Thoracic aorta (tissue), 2 donors: ENCODE measurements at places on chromosomes 3 and 15. TPM values are rescaled to one million over a fixed set of nuclear protein-coding genes. Genes with fewer than 3 reads are reported as not detected.

GRCh38 chr3:105967117-105967516, 98.3 kb upstream of the CBLB start:
- DNase-seq, result no peak

Gene TRIM42
- total RNA-seq, result not detected

Gene KLHDC8B
- 22.4 TPM for total RNA-seq

Gene SCAPER
- total RNA-seq, result 29.6 TPM

Gene ST8SIA2
- not detected for total RNA-seq

Gene ARL6
- 11.9 TPM for total RNA-seq

DNA sequence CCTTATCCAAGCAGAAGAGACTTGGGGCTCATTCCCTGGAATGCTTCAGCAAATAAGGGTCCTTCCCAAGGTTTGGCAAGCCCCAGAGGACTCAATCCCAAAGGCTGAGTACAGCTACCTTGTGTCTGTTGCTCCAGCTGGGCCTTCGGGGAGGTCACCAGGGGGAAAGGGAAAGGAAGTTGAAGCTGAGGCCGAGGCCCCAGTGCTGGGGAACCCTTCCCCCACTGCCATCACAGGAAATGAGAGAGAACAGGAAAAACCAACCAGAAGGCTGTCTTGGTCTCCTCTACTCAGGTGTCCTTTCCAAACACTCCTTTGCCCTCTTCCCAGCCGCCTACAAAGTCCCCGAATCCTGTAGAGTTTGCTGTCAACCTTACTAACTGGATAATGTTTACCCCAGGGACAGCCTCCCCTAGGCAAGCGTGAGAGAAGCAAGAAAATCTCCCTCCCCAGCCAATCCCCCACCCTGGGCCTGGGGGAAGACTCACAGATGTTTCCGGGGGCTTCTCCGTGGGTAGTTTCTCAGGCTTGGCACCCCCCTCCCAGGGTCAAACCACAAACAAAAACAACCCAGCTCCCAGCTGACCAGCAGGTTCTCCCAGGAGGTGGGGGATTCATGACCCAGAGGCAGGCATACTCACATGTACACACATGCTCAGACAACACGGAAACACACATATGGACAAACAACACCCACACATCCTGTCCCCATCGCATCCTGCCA, 5.5 kb downstream of the CSRNP1 start:
- no peak for DNase-seq

GRCh38 chr3:13419505-13420044, 547 bp downstream of the NUP210 start:
- DNase-seq, result no peak

DNA sequence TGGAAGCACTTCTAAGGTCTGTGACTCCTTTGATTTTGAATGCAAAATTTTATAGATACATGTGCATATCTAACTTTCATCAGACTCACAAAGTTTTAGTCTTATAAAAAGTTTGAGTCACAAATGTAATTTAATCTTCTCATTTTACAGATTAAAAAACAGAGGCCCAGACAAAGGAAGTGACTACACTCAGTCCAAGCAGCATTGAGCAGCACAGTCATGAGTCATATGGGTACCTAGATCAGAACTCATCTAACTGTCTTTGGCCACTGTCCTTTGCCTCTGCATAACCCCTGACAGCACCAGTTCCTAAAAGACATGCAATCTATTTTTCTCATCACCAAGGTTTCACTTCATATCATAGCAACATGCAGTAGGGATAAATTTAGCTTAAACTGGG, 210.7 kb upstream of the KCNH8 start:
- no peak for DNase-seq

- no peak for DNase-seq
Measured at GRCh38 chr3:53484984-53485383, 9.4 kb upstream of the CACNA1D start.

Gene PLS1
- 1.4 TPM for total RNA-seq

- no peak for DNase-seq
Measured at GRCh38 chr3:128983293-128984069, 10.4 kb downstream of the CFAP92 start.

Gene CPNE9
- not detected for total RNA-seq

DNA sequence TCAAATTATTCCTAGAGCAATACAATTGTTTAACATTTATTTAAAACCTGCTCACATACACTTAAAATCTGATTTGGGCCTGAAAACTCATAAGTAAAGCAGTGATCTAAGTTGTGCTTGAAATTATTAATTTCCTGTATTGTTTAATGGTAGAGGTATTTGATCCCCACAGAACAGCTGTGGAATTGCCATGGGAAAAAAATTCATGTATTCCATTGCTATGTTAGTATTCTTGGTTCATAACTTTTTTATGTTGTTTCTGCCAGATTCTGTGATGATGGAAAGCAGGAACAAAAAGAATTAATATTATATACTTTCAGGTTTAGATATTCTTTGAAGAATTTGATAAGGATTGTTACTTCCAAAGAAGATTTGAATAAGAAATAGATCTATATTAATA, 831.5 kb upstream of the NR2F2 start:
- no peak for DNase-seq

GRCh38 chr15:64006642-64007041, 39.6 kb downstream of the DAPK2 start:
- DNase-seq, result no peak

- DNase-seq, result no peak
Measured at GRCh38 chr3:179660872-179661271, 8.0 kb downstream of the USP13 start.

Gene DUOX2
- total RNA-seq, result 0.42 TPM

Gene RBP2
- total RNA-seq, result not detected

GRCh38 chr3:134457376-134458074, 28.3 kb downstream of the ANAPC13 start:
- DNase-seq, result no peak

GRCh38 chr15:65914386-65914785, 45.1 kb downstream of the RAB11A start:
- DNase-seq, result no peak

Gene NUSAP1
- 5.7 TPM for total RNA-seq

Gene MESP1
- 0.95 TPM for total RNA-seq

DNA sequence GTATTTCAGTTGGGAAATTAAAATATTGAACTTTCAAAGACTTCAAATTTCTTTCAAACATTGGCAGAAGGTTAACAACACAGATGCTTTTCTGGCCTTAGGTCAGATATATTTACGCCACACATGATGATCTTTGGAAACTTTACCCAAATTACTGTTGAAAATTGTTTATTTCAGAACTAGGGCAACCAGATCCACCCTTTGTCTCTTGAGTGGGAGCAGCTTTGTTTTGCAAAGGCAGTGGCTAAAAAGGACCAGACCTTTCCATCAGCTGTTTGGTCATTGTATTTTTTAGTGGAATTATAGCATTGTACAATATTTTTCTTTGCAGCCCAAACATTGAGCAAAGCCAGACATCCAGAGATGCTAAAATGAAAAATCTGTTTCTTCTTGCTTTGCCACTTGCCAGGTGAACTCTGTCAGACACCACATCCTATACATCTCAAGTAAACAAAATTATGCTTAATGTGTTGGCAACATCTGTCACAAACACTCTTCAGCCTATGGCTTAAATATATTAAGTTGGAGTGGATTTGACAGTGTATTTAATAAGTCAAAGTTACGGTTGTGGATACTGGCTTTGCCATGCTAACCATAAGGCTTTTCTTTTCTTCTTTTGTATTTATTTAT, 651.9 kb downstream of the RBMS3 start:
- no peak for DNase-seq

- DNase-seq, result no peak
Measured at GRCh38 chr15:70269991-70270751, 172.5 kb upstream of the TLE3 start.

Gene TERB2
- not detected for total RNA-seq

GRCh38 chr15:68698708-68699107, 119.9 kb downstream of the CORO2B start:
- no peak for DNase-seq

Gene RPL15
- total RNA-seq, result 1,178 TPM

DNA sequence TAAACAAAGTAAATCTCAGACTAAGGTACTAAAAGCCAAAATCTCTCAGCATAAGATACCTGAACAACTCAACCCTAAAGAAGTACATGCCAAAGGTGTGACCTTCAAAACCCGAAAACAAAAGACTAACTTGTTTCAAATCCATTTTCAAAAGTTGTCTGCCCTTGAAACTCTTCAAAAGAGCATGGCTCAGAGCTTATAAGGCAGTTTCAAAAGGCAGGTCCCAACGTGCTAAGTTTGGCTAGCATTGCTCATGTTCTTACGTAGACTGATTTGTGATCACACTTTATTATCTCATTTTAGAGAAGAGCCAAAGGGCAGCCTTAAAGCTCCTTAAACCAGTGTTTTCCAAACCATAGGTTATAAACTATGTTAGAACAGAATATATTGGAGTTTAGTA, 112.2 kb downstream of the FEZF2 start:
- DNase-seq, result no peak

GRCh38 chr3:98525494-98525893, 2.8 kb upstream of the CLDND1 start:
- DNase-seq, result no peak

Gene SMCO1
- not detected for total RNA-seq

DNA sequence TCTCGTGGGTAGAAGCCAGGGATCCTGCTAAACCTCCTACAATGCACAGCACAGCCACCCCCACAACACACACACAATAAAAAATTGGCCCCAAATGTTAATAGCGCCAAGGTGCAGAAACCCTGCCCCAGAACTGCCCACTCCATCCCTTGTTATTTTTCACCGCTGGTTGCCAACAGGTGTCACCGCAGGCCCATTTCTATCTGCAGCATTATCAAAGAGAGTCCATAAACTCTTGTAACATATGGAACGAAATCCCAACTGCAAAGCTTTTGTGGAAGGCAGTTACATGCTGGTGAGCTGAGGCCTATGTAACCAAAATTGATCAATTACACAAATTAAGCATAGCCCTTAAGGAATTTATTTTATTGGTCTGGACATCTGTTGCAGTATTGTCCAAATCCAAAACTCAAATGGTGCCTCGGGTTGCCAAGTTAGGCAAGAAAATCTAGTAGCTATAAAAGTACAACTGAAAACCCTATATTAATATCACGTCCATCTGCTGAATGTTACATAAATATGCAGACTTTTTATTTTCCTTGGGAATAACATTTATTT, 66.2 kb downstream of the SAMMSON start:
- no peak for DNase-seq

- DNase-seq, result no peak
Measured at GRCh38 chr15:63466378-63467192, 37.8 kb upstream of the USP3 start.

DNA sequence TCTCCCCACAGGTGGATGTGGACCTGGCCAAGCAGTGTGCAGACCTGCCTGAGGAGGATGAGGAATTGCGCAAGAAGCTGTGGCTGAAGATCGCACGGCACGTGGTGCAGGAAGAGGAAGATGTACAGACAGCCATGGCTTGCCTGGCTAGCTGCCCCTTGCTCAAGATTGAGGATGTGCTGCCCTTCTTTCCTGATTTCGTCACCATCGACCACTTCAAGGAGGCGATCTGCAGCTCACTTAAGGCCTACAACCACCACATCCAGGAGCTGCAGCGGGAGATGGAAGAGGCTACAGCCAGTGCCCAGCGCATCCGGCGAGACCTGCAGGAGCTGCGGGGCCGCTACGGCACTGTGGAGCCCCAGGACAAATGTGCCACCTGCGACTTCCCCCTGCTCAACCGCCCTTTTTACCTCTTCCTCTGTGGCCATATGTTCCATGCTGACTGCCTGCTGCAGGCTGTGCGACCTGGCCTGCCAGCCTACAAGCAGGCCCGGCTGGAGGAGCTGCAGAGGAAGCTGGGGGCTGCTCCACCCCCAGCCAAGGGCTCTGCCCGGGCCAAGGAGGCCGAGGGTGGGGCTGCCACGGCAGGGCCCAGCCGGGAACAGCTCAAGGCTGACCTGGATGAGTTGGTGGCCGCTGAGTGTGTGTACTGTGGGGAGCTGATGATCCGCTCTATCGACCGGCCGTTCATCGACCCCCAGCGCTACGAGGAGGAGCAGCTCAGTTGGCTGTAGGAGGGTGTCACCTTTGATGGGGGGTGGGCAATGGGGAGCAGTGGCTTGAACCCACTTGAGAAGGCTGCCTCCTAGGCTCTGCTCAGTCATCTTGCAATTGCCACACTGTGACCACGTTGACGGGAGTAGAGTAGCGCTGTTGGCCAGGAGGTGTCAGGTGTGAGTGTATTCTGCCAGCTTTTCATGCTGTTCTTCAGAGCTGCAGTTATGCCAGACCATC, 8.6 kb downstream of the VPS18 start:
- no peak for DNase-seq

Gene SKOR1
- total RNA-seq, result 0.78 TPM

DNA sequence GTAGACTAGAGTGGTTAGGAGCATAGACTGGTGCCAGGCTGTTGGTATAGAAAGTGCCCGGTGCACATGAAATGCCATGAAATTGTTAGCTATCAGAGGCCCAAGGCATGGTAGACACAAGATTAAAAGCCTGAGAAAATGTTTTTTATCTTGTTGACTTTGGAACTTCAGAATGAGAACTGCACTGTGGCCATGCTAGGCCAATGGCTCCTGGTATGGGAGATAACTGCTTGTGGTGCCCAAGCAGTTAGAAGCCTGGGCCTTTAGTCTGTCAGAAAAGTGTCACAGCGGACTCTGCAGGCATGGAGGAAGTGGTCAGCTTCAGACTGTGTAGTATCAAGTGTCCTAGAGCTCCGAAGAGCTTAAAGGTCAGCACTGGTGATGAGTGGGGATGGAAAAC, 11.9 kb downstream of the FYCO1 start:
- DNase-seq, result no peak

GRCh38 chr3:100912571-100912970, 80.7 kb downstream of the ABI3BP start:
- DNase-seq, result no peak

GRCh38 chr3:195254454-195255175, 16.3 kb downstream of the XXYLT1 start:
- no peak for DNase-seq

Gene CALML4
- total RNA-seq, result 1.6 TPM

GRCh38 chr15:89963301-89964231, 37.6 kb upstream of the ZNF710 start:
- DNase-seq, result no peak

Gene SLC28A1
- 0.41 TPM for total RNA-seq

DNA sequence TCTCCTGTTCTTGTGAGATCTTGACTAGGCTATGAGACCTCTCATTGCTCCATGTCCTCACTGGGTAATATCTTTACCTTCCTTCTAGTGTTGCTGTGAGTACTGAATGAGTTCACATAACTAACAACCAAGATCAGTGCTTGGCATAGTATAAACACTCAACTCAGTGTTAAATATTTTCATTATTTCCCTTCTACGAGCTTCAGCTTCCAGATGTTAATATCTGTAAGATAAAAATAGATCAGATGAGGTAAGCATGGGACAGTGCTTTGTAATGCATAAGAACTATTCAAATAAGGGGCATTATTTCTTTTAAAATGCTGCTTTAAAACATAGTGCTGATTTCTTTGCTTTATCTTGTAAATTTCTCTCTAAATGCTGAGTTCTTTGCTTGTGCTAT, 130.8 kb downstream of the DIPK2A start:
- DNase-seq, result no peak

- no peak for DNase-seq
Measured at GRCh38 chr3:97901313-97902248, 70.7 kb downstream of the RIOX2 start.
